RPMI8226 (cell line): ENCODE measurements at places on chromosomes 13 and 19.

DNA sequence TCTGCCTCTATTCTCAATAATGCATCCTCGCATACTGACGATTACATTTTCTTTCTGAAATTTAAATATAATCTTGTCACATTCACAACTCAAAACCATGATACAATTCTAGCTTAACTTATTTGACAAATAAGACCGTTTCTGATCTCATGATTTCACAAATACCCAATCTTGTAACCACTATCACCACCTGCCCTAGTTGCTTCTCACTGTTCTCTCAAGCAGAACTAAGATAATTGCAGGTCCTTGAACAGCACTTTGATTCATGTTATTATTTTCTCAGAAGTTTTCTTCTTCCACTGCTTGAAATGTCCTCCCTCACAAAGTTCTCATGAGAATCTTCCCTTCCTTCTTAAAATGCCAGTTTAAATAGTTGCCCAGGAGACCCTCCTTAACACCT is 211.4 kb downstream of the PCDH9 start:
- no peak for DNase-seq

DNA sequence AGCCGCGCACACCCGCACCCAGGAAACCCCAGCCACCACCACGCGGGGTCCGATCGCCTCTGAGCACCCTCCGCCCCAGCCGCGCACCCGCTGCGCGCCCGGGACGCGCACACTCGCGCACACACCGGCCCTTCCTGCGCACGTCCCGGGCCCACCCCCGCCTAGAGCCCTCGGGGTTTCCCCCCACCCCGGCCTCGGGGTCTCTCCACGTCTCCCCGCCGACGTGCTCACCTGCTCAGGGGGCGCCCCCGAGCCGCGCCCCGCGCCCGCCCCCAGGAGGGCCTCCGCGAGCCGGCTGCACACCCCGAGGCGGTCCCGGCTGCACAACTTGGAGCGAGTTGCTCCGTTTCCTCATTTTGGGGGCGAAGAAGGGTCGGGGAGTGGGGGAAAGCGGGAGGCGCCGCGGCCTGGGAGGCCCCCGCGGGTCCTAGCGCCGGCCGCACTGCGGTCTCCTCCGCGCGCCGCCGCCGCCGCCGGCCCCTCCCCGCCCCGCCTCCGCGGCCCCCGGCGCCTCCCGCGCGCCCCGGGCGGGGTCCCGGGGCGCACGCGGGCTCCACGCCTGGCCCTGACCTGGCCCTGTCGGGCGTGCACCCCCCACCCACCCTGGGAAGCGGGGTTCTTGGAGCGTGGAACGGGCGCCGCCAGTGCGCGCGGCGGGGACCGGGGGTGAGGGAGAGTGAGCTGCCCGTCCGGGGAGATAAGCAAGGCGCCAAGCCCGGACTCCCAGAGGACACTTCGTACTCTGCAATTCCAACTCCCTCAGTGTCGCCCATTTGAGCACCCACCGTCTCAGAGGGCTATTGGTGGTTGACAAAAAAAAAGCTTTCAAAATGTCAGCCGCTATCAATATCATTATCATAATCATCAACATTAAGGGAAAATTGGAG is at the start of gene MATK:
MATK (minus strand) TSS at position 444 of the 887 bp plus-strand sequence. CDS start 1,246 bp downstream, outside the sequence.
- no peak for DNase-seq

DNA sequence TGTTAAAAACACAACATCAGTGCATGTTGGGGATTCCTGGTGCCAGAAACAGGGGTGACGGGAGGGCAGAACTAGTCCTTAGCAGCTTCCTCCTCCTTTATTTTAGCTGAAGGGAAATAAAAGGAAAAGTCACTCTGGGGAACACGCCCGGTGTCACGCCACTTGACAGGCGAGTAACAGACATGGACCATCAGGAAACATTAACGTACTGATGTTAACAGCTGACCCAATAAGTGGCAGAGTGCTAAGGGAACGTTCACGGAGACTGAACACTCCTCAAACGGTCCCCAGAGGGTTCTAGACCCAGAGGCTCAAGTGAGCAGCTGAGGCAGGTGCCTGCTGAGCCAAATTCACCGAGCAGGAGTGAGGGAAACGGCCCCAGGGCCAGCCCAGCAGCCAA is 13.9 kb upstream of the EIF3G start:
- no peak for DNase-seq

DNA sequence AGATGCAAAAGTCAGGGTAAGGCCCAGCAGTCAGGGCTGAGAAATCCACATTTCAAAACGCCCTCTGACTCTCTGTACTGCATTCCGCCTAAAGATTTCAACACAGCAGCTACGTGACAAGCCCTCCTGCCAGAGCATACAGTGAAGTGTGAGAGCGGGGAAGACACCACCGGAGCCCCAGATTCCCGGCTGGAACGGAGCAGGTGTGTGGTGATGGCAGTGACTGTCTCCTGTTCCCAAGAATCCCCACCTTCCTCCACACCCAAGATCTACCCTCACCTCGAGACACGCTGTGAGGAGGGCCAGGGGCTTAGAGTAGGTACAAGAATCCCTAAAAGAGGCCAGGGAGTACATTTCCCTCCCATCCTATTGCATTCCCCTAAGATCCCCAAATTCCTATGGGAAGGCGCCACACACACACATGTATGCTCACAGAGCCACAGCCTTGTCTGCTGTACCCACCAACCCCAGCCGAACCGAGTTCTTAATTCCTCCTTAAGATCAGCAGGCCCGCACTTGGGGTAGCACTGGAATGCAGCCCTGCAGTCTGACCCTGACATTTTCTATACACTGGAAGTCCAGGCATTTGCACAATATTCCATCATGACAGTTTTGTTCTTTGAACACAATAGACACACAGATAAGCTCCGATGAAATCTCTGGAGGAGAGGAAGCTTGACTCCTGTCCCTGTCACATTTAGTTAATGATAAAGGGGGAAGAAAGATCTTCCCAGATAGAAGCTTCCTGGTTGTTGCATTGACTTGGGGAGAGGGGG is 102.9 kb downstream of the FOXO1 start:
- no peak for DNase-seq

GRCh38 chr19:8682472-8682871 is 16.1 kb downstream of the ACTL9 start:
- DNase-seq, result no peak

- DNase-seq, result no peak
Observed at GRCh38 chr13:112729408-112729807, 39.6 kb downstream of the ATP11A start.

DNA sequence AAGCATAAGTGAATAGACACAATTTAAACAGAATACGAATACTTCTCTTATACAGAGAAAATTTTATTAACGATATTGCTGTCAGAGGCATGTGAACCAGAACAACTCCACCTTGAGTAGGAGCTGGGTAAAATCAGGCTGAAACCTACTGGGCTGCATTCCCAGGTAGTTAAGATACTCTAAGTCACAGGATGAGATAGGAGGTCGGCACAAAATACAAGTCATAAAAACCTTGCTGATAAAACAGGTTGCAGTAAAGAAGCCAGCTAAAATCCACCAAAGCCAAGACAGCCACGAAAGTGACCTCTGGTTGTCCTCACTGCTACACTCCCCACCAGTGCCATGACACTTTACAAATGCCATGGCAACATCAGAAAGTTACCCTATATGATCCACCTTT is 49.2 kb upstream of the TRPC4 start:
- no peak for DNase-seq

DNA sequence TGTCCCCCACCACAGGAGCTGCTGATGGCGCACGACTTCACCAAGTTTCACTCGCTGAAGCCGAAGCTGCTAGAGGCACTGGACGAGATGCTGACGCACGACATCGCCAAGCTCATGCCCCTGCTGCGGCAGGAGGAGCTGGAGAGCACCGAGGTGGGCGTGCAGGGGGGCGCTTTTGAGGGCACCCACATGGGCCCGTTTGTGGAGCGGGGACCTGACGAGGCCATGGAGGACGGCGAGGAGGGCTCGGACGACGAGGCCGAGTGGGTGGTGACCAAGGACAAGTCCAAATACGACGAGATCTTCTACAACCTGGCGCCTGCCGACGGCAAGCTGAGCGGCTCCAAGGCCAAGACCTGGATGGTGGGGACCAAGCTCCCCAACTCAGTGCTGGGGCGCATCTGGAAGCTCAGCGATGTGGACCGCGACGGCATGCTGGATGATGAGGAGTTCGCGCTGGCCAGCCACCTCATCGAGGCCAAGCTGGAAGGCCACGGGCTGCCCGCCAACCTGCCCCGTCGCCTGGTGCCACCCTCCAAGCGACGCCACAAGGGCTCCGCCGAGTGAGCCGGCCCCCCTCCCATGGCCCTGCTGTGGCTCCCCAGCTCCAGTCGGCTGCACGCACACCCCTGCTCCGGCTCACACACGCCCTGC is 4.4 kb upstream of the NOP53 start:
- DNase-seq, result no peak

DNA sequence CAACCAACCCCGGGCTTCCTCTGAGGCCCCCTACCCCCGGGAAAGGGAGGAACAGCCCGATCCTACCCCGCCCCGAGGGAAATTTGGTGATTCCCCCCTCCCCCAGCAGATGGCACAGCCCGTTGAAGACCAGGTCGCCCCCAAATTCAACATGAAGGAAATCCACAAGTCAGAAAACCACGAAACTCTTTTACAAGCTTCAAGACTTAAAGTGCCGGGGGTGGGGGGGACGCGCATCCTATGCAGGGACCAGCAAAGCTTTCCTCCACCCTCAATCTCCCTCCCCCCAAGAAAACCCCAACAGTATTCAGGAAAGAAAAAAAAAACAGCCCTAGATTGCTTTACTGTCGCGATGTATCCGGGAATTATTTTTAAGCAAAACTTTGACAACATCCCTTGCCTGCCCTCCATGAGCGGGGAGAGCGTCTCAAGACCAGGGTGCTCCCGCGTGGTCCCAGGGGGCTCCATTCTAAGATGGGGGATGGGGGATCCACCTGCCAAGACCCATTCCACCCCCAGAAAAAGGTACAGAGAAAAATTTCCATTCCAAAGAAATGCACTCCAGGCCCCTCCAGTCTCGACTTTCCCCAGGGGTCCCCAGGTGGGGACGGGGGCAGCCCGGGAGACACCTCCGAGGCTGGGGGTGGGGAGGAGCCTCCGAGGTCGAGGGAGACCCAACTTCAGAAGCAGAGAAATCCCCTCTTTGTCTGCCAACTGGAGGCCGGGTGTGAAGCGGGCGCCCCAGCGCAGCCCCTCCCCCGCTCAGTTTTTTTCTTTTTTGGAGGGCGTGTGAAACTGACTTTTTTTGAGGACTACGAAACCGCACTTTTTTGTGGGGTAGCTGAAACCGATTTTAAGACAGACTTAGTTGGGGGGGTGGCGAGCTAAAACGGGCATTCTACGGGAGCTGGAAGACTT is 1.5 kb downstream of the TCF3 start:
- peak; percentile 63 for DNase-seq

GRCh38 chr13:98540476-98540875 is 36.4 kb downstream of the STK24 start:
- DNase-seq, result no peak

- peak; percentile 15 for DNase-seq
Observed at GRCh38 chr13:52001120-52001731, 10.0 kb downstream of the ATP7B start.

DNA sequence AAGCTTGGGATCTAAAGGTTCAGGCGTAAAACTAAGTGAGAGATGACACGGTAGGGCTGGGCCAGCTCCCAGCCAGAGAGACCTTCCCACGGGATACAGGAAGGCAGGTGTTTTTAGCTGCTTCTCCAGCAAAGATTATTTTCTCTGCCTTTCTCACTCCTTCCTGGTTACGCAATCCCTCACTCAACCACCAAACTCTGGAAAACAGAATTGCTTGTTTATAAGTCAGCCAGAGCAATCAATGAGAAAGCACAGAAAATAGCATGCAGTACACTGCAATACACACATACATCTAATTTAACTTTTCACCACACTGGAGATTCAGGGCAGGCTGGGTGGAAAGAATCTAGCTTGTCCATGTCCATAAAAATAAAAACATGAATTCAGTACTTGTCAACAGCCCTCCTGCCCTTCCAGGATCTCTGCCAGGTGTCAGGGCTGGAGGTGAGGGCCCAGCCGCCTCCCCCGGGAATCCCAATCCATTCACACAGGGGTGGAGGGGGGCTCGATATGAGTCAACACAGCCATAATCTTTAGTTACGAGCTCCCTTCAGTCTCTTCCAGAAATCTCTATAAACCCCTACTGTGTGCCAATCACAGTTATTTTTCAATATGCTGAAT is 12.2 kb downstream of the RHPN2 start:
- no peak for DNase-seq

- no peak for DNase-seq
Observed at GRCh38 chr19:11832253-11832912, 16.1 kb upstream of the ZNF439 start.

GRCh38 chr13:105116966-105117365 is 1418.5 kb downstream of the EFNB2 start:
- DNase-seq, result no peak

DNA sequence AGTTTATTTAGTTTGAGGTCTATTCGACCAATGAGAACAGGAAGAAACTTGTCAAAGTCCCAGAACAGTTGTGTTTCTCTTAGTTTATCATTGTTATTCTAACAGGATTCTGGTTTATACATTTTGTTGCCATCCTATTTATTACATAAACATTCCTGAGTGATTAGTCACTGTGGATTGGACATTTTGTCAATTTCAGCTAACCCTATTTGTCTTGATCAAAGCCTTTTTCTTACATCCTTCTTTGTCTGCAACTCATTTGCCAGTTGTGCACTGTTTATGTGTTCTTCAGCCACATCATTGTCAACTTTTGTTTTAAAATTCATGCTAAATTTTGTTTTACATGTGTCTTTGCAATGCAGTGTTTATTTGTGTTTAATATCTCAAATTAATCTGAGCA is 886.0 kb upstream of the SLC10A2 start:
- no peak for DNase-seq

- DNase-seq, result no peak
Observed at GRCh38 chr19:347946-348861, 3.6 kb upstream of the MIER2 start.

DNA sequence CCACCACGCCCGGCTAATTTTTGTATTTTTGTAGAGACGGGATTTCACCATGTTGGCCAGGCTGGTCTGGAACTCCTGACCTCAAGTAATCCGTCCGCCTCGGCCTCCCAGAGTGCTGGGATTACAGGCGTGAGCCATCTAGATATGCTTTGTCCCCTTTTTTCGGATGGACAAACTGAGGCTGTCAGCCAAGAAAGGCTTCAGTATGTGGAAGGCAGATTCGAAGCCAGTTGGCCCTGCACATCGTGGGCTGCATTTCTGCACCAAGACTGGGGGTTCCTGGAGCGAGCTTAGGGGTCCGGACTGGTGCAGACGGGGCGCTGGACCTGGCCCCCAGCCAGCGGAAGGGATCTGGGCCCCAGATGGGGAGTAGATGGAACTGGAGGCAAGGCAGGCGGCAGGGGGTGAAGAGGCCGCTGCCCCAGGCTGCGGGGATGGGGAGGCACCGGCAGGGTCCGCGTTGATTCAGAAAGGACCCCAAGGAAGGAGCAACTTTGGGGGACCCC is 9.7 kb upstream of the JUND start:
- no peak for DNase-seq
